Uterus (tissue), 4 donors: ENCODE measurements at places on chromosomes 5 and 9. TPM values are rescaled to one million over a fixed set of nuclear protein-coding genes. Genes with fewer than 3 reads are reported as not detected.

GRCh38 chr9:118637681-118638080, 731.6 kb downstream of the BRINP1 start:
- no peak for DNase-seq

- DNase-seq: no peak
Observed at GRCh38 chr9:124960409-124960752, 19.5 kb upstream of the GOLGA1 start.

DNA sequence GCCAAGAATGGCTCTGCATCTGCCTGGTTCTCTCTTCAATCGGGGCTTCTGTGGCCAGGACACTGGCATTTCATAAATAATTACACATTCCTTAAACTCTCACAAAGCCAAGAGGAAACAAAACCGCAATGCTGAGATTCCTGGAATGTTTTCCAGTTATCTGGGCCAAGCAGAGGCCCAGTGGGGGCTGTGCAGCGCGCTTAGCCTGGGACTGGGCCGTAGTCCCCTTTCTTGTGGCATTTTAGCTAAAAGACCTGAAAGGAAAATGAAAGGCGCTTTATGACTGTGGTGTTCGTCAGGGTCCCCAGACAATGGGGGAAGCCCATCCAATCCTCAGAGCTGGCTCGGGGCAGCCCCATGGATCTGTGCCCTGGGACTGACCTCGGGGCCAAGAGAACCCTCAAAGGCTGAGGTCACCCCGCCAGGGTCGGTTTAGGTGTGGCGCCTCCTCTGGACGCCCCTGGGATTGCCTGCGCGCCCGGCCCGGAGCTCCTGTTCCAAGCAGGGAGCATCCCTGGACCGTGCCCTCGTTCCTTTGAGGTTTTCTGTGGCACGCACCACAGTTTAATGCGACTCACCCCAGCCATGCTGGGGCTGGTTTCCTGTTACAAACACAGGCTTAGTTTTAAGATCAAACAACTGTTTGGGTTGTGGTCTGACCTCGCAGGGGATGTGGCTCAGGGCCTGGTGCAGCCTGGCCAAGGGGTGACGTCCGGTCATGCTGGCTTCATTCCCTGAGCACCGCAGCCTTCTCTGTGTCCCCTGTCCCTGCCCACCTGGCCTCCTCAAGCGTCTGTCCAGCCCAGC, 51.5 kb upstream of the NKD2 start:
- DNase-seq: no peak

DNA sequence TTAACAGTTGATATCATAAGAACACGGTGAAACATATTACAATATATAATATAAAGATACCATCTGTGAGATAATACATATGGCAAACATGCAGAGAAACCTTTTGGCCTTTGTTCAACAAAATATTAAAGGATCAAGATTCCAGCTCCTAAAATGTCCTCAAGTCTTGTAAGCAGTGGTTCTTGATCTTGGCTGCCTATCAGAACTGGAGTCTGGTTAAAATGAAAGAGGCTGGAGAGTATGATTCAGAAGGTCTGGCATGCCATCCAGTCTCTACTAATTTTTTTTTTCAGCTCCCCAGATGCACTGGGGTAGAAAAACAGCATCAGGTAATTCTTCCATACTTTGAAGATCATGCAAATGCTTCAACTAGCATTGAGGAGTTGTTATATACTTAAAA, 83.2 kb downstream of the TNC start:
- no peak for DNase-seq

GRCh38 chr5:34053133-34053532, 10.1 kb upstream of the C1QTNF3 start:
- DNase-seq: no peak

DNA sequence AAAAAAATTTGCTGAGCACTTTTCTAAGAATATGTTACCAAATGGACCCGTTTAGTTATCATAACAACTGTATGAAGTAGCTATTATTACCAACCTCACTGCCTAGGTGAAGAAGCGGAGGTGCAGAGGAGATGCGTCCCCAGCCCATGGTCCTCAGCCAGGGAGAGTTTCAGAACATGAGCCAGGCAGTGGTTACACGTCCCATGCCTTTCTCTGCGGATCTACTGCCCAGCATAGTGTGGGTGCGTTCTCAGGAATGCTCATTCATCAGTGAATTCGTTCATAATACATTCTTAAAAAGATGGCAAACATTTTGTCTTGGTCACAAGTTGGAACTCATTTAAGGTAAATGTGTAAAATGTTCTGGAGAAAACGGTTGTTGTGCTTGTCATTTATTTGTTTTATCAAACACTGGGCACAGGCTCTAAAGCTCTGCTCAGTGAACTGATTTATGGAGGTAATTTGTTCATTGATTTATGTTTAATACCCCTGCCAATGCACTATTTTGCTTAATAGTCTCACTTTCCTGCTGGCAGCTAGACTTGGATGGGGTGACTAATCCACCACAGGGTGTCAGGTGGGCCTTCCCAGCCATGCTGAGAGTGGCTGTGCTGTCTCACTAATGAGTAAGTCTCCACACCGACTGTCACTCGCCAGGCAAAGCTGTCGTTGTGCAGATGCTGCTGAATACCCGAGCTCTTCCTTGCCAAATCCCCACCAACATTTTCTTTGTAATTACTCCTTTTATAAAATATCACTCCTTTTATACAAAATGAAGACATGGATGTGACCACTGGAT, 248.8 kb downstream of the TENT4A start:
- DNase-seq: no peak

GRCh38 chr5:154157483-154158378, 32.8 kb upstream of the GALNT10 start:
- DNase-seq: no peak

- DNase-seq: no peak
Observed at GRCh38 chr9:117189121-117189520, 225.7 kb downstream of the ASTN2 start.

- DNase-seq: no peak
Observed at GRCh38 chr5:20023686-20024180, 35.7 kb upstream of the CDH18 start.

GRCh38 chr5:35745193-35745592, 111.5 kb upstream of the IL7R start:
- DNase-seq: no peak

DNA sequence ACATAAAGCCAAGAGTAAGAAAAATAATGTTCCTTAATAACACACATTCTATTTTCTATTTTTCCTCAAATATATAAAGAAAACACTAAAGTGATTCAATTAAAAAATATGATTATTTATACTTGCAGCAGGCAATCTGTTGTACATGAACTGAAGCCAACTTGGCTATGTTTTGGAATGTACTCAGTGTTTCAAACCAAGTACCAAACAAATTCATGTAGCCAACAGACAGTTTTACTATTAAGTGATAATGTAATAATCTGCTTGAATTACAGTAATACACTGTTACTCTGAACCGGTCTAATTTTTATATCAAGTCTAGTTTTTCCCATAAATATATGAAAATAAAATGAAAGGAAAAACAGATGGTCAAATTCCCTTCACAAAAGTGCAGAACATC, 58.0 kb downstream of the CEP120 start:
- DNase-seq: no peak

Gene PCA3
- total RNA-seq: 0.43 TPM

Gene SNX30
- 13.5 TPM for total RNA-seq

Gene KCNT1
- not detected for total RNA-seq

Gene ISL1
- 0.24 TPM for total RNA-seq
